ENCODE measurements at places on chromosomes 5 and 9.

GRCh38 chr9:17936365-17936764 is 357.5 kb downstream of the SH3GL2 start:
- no peak for DNase-seq

DNA sequence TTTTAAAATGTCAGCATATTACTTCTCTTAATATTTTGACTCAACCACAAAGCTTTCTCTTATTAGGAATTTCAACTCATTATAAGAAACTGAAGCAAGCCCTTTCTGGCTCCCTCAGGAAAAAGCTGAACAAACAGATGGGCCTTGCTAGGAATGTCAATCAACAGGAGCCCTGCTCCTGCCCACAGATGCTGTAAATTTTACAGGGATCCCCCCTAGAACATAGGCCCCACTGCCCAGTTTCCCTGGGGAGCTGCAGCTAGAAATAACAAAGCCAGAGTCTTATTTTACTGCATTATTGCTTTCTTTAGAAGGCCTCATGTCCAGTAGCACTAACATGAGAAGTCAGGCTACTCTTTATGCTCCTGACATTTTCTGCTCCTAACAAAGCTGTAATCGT is 103.8 kb downstream of the PCSK1 start:
- no peak for DNase-seq

DNA sequence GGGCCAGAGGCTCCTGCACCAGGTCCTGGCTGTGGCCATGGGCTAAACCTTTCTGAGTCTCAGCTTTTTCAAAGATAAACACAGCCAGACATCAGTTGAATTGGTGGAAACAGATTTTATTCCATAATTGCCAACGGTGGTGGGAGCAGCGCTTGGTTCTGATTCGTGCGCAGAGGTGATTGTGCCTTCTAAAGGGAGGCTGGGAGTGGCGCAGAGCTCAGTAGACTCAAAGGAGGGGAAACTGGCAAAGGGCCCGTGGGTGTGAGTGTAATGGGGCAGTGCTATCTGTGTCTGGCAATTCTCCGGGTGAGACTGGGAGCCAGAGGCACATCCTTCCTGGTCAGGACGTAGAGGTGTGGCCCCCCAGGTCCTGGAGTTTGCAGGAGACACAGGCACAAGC is 169.4 kb upstream of the PPP1R26 start:
- no peak for DNase-seq

- DNase-seq, result no peak
Observed at GRCh38 chr5:103357636-103358035, 99.1 kb downstream of the MACIR start.

DNA sequence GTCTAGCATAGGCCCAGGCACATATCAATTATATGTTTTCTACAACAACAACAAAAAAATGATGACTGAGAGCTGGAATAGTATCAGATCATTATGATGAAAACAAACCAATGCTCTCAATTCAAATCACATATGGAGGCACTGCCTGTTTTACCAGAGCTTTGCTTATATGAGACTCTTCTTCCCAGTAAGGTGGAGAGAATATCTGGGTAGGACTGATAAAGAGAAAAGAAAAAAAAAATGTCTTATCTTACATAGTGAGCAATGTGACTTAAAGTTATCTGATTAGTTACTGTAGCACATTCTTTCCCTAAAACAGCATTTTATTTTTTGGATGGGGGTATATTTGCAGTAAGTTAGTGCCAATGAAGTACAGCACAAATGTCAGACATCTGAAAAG is 154.8 kb downstream of the RAB3C start:
- DNase-seq, result no peak

DNA sequence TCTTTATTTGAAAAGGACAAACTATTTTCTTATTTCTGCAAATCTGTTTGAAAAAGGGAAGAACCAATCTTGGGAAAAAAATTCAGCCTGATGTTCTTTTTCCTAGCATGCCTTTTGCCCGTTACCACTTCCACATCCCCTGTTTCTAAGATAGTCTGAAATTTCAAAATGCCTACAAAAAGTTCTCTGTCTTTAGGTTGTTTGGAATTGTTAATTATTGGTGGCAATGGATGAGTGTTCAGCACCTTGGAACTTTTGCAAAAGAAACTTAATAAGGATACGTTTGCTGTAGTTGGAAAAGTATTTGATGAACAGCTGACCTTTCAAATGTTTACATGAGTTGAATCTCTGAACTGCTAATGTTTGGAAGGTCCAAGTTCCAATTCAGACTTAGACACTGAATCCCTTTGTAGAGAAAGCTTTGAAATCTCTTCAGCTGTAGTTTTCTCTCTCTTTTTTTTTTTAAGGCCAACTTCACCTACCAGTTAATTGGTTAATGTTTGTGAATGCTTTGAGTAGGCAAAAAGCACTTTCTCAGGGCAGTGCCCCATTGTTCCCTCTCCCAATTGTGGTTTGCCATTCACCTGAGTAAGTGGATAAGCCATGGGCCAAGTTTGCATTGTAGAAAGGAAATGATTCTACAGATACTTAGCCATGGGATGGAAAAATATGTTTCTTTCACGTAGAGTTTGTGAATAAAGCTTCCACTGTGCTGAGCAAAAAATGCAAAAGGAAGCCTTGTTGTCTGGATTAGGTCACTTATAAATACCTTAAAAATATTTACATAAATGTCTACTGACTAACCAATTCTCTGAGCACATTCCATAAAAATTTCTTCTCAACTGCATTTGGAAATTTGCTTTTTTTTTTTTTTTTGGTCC is 156.4 kb upstream of the ELL2 start:
- no peak for DNase-seq
